ENCODE measurements at places on chromosomes 2 and 18.

DNA sequence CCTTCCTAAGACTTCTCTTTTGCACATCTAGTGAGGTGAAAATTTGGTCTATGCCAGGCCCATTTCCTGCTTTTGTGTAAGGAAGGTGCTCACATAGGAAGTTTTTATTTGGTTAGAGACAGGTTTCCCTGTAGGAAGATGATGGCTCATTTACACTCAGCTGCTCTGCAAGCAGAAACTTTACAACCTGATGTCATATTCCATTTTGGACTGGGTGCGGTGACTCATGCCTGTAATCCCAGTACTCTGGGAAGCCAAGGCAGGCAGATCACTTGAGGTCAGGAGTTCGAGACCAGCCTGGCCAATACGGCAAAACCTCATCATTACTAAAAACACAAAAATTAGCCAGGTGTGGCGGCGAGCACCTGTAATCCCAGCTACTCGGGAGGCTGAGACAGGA lies 35.8 kb downstream of the CASP10 start:
- DNase-seq: no peak

GRCh38 chr2:64523666-64524603 lies at the start of gene AFTPH:
Gene AFTPH, plus strand, starts transcription at chr2:64524328. Its CDS starts 27,147 bp downstream, at chr2:64551475.
- peak; percentile 98 for DNase-seq

DNA sequence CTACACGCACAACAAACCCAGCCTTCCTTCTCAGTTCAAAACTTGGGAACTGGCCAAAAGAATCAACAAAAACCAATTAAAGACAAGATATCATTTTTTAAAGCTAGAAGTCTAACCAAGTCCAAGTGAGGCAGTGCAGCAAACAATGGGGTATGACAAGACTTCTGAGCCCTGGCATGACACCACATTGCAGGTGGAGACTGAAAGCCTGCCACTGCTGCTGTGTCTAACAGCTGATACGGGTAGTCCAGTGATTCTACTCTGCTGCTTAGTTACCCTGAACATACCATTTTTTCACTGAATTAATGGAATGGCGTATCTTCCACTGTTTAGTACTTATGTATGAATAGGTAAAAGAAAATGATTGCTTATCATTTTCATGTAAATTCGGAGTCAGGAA lies 47.4 kb upstream of the KIDINS220 start:
- DNase-seq: no peak

DNA sequence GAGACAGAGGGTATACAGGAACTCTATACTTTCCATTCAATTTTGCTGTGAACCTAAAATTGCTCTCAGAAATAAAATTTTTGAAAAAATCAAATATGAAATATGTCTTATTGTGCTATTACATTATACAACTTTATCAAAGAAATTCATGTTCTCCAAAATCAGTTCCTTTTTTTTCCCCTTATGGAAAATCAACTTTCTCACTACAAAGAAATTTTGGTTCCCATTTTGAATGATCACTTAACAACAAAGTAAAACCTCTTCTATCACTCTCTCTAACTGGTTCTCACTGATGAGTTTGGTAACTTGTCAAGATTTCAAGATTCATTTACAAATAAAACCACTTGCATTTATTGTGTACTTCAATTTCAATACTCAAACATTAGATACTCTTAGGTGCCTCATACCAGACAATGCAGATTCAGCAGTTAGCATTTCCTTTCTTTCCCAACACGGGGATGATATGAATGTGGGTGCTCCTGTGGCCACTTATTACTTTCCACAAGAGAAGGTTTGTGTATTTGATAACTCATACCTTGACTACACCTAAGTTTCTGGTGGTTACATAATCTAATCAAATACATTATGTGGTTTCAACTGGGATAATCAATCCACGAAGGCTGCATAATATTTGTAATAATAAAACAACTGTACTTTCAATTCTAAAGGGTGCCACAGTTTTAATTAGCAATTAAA lies 6.4 kb downstream of the PSME4 start:
- no peak for DNase-seq

GRCh38 chr2:226115102-226115831 lies 684.4 kb downstream of the IRS1 start:
- no peak for DNase-seq

DNA sequence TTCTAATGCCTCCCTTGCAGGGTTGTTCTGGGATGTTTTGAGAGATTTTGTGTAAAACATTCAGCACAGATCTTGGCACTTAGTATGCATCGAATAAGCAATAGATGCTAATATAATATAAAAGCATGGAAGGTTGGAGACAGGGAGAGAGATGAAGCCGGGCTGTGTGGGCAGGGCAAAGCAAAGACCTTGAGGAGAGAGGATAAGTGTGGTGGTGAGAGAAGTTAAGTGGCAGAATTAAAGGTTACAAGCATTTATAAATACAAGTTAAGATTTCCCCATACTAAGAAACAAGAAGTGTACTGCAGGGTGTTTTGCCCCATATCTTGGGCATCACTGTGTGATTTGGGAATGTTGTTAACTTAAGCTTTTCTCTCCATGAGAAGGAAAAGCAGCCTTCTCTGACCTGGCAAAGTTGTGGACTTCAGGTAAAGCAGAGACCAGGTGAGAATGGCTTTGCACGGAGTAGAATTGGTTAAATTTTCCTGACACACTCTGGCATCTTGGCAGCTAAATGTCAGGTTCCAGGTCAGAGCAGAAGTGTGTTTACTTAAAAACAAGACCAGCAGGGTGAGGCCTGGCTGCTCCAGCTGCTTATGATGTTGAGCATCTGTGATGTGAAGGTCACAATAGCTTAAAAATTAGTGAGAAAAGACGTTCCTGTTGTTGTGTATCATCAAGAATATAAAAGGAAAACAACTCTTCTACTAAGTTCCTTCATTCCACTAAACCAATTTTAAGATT lies 288.5 kb upstream of the HNMT start:
- no peak for DNase-seq

DNA sequence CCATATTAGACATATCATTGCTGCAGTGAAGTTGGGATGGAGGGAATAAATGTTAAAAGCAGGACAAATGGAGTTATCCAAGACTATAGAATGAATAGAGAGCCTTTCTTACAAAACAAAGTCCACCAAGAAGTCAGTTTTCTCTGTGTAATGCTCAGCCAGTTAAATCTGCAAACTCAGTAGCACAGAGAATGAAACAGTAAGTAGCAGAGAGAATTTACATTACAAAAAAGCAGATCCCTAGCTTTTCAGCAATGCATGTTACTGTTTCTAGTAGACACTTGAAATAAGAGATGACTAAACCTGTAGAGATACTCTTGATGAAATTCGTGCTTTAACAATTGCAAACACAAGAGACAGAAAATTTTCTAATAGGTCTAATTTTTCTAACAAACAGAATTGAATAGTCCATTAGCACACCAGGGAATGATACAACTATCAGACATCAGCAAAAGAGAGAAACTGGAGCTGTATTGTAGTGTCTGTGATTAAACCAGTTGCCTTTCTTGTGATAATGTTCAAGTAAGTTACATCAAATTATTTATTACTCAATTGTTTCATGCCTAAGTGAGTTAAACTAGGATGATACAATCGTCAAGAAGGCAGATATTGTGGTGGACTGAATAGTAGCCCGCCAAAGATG lies 322.2 kb upstream of the DDX18 start:
- DNase-seq: no peak

DNA sequence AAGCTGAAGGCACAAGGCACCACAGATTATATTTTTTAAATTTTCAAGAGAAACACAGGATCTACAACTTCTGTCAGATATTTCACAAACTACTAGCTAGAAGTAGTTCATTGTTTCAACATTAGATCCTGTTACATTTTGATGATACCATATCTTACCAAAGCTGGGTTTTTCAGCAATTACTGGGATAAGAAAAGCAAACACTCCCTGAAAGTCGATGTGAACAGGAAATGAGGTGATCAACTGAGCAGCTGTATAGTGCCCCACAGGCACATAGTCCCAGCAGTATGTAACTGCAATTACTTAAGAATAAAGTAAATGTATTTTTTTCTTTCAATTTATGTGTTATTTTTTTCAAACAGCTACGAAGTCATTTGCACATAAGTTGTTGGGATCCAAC lies 103.5 kb downstream of the DNER start:
- DNase-seq: no peak

- no peak for DNase-seq
Observed at GRCh38 chr2:46857871-46858701, 57.5 kb downstream of the MCFD2 start.

DNA sequence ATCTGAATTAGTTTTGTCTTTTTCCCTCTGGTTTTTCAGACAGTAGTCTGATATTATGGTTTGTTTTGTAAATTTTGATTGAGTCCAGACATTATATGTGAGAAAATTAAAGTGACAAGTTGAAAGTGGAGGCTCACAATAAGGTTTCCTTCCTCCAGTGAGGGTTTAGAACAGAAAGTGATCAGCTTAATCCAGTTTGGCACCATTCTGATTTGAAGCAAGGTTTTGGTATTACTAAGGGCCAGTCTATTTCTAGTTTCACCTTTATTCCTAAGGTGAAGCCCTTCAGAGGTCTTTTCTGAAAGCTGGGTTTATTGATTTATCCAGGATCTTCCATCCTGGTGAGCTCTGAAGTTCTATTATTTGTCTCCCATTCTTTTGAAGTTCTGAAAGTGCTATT lies 68.7 kb downstream of the CDC42EP3 start:
- DNase-seq: no peak

GRCh38 chr2:238235856-238236255 lies 4.0 kb downstream of the HES6 start:
- no peak for DNase-seq

DNA sequence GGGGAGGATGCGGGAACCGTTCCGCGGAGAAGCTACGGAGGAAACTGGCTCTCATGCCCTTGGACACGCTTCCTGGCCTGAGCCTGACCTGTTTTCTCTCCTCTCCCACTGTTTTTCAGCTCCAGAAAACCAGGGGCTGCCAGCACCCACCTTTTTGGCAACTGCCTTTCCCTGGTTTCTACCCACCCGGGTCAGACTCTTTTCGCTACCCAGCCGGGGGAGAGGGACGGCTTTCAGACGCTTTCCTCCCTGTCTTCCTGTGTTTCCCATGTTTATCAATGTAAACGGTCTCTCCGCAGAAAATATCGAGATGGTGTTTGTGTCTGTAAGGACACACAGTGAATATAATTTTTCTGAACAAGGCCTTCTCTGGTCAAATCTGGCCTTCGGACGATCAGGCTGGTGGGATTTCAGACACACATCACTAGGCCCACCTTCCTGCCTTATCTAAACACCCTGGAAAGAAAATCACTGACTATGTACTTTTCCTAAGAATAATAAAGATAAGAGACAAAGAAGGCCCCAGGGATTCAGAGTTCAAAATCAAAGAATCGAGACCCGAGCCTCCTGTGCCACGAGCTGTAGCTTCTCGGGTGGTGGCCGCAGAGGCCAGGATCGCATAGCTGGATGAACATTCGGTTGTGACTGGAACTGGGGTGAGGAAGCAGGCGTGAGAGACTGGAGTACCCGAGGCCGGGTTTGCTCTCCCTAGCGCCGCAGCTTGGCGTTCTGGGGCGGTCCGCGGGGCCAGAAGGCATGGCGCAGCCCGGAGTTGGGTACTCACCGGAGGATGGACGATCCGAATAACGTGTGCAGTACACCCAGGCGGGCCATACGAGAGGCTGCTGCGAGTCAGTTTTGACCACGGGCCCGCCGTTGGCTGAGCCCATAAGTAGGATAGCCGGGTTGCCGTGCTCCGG lies 1.7 kb downstream of the EN1 start:
- no peak for DNase-seq

- no peak for DNase-seq
Observed at GRCh38 chr2:233593201-233593600, 24.2 kb upstream of the UGT1A8 start.
